ENCODE measurements at places on chromosomes 5 and 9. TPM values are rescaled to one million over a fixed set of nuclear protein-coding genes. Genes with fewer than 3 reads are reported as not detected.

GRCh38 chr9:114278881-114279570 lies 43.9 kb upstream of the ORM1 start:
- H3K36me3 ChIP-seq, result no peaks in the 10 kb centered on the region
- no peak for DNase-seq
- no peaks in the 10 kb centered on the region for H3K27me3 ChIP-seq
- no peak overlapping the region for H3K27ac ChIP-seq
- H3K4me3 ChIP-seq, result no peak overlapping the region

GRCh38 chr9:123353041-123353440 lies 3.0 kb upstream of the CRB2 start:
- peaks cover 6% of the 10 kb centered on the region for H3K27me3 ChIP-seq
- no peaks in the 10 kb centered on the region for H3K36me3 ChIP-seq
- H3K4me3 ChIP-seq, result no peak overlapping the region
- no peaks in the 10 kb centered on the region for H3K4me1 ChIP-seq
- no peak for DNase-seq
- H3K27ac ChIP-seq, result no peak overlapping the region

DNA sequence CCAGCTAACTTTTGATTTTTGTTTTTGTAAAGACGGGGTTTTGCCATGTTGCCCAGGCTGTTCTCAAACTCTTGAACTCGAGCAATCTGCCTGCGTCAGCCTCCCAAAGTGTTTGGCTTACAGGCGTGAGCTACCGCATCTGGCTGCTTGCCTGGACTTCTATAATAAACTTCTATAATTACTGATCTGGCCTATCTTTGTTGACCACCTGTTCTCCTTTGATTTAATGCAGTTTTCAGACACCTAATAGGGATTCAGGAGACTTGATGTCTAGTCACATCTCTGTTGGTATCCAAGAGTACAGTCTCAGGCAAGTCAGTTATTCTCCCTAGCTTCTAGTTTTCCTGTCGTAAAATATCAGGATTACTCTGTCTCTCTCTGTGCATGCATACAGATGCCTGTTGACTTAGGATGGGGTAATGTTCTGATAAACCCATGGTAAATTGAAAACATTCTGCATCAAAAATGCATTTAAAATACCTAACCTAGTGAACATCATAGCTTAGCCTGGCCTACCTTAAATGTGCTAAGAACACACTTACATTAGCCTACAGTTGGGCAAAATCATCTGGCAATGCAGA lies 51.5 kb upstream of the NR3C1 start:
- DNase-seq, result no peak
- H3K4me1 ChIP-seq, result no peaks in the 10 kb centered on the region
- H3K4me3 ChIP-seq, result no peak overlapping the region
- no peaks in the 10 kb centered on the region for H3K27me3 ChIP-seq
- H3K36me3 ChIP-seq, result no peaks in the 10 kb centered on the region

- H3K27me3 ChIP-seq, result peaks cover 21% of the 10 kb centered on the region
- peaks cover 10% of the 10 kb centered on the region for H3K4me1 ChIP-seq
- no peak overlapping the region for H3K4me3 ChIP-seq
- H3K36me3 ChIP-seq, result no peaks in the 10 kb centered on the region
- H3K27ac ChIP-seq, result no peak overlapping the region
Observed at GRCh38 chr9:98993570-98993945, 49.9 kb downstream of the COL15A1 start.

- no peak overlapping the region for H3K27ac ChIP-seq
- no peaks in the 10 kb centered on the region for H3K27me3 ChIP-seq
- H3K4me1 ChIP-seq, result no peaks in the 10 kb centered on the region
- no peak for DNase-seq
- H3K36me3 ChIP-seq, result no peaks in the 10 kb centered on the region
Observed at GRCh38 chr9:119005162-119005561, 364.1 kb downstream of the BRINP1 start.

- H3K27ac ChIP-seq, result no peak overlapping the region
- DNase-seq, result no peak
- peaks cover 9% of the 10 kb centered on the region for H3K4me1 ChIP-seq
- H3K27me3 ChIP-seq, result no peaks in the 10 kb centered on the region
- H3K36me3 ChIP-seq, result no peaks in the 10 kb centered on the region
- H3K4me3 ChIP-seq, result no peak overlapping the region
Observed at GRCh38 chr5:97544240-97544639, 361.2 kb upstream of the RIOK2 start.

DNA sequence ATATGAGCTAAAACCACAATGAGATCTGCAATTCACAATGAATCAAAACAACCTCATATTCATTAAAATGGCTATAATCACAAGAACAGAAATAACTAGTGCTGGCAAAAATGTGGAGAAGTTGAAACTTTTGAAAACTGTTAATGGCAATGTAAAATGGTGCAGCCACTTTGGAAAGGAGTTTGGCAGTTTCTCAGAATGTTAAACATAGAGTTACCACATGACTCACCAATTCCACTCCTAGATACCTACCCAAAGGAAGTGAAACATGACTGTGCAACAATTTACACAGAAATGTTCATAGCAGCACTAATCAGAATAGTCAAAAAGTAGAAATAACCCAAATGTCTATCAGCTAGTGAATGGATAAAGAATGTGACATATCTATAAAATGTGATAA lies 862.2 kb downstream of the DTWD2 start:
- no peak overlapping the region for H3K4me3 ChIP-seq
- H3K27ac ChIP-seq, result no peak overlapping the region
- no peak for DNase-seq
- H3K36me3 ChIP-seq, result no peaks in the 10 kb centered on the region
- H3K27me3 ChIP-seq, result no peaks in the 10 kb centered on the region
- no peaks in the 10 kb centered on the region for H3K4me1 ChIP-seq

DNA sequence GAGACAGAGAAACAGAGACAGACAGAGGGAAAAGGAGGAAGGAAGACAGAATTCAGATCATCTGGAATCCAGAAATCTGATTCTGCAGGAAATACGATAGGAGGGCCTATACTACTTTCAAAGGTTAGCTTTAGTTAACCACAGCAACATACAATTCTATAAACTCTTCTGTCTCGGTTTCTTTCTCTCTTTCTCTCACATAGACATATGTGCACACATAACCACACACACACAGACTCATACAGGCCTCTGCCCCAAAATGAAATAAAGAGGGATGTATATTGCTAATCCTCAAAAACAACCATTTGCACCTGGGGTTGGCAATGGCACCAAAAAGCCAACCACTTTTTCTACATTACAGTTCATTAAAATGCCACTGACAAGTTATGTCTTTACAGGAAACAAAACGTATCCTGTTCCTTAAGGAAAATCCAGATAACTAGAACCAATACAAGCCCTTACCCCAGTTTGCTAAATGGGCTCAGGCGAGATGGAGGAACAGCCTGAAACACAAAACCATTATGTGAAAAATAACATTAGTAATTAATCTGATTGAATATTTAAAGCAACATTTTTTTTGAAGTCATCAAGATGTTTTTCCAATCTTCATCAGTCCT lies 372.3 kb upstream of the CCNH start:
- no peaks in the 10 kb centered on the region for H3K4me1 ChIP-seq
- DNase-seq, result no peak
- no peak overlapping the region for H3K27ac ChIP-seq

DNA sequence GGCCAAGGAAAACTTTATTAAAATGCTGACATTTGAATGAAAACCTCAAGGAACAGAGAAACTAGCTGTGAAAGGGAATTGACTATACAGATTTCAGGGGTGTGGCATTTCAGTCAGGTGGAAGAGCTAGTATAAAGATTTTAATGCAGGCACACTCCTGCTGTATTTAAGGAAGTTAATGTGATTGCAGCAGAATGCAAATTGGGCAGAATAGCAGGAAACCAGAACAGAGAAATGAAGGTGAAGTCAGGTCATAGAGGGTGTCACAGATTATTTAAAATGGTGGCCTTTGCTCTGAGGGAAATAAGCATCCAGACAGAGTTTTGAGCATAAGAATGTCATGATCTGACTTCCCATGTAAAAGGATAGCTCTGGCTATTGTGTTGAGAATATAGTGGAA lies 898.1 kb upstream of the WWC1 start:
- DNase-seq, result no peak
- H3K4me1 ChIP-seq, result no peaks in the 10 kb centered on the region
- no peak overlapping the region for H3K27ac ChIP-seq
- H3K4me3 ChIP-seq, result no peak overlapping the region
- no peaks in the 10 kb centered on the region for H3K27me3 ChIP-seq

DNA sequence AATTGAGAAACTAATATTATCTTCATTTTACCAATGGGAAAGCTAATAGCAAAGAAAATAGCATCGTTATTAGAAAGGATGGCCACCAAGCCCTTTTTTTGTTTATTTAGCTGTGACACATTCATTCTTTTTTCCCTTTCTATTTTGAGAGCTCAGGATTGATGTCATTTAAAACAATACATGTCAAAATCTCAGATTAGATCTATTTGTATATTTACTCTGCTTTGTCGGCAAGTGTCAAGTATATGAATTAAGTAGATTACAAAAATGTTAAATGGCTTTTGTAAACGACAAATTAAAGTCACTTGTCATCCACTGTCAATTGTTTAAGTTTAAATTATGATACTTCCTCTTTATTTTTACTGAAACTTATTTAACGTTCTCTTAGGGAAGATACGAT lies 118.9 kb downstream of the PAM start:
- no peaks in the 10 kb centered on the region for H3K27me3 ChIP-seq
- H3K4me3 ChIP-seq, result no peak overlapping the region
- H3K36me3 ChIP-seq, result peaks cover 9% of the 10 kb centered on the region
- H3K27ac ChIP-seq, result no peak overlapping the region
- DNase-seq, result no peak

- H3K27ac ChIP-seq, result no peak overlapping the region
- peak overlapping the region; percentile 22 for H3K4me3 ChIP-seq
- no peak for DNase-seq
- H3K4me1 ChIP-seq, result peaks cover 60% of the 10 kb centered on the region
- H3K36me3 ChIP-seq, result peaks cover 20% of the 10 kb centered on the region
Observed at GRCh38 chr5:75048457-75048953, 3.9 kb downstream of the GCNT4 start.

DNA sequence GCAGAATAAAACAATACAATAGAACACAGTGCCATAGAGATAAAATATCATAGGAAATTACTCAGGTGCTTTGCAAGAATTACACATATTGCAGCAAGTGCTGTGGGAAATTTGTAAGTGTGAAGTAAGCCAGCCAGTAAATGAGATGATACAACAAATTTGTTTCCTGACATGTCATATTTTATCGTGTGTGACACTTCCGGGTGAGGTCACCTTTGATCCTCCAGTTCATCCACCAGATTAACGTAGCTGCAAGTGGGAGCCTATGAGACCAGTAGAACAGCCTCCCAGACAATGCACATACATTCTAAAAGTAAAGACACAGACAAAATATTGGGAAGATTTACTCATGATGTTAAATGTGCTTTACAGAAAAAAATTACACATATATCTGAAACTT lies 72.2 kb downstream of the PRDM9 start:
- no peak for DNase-seq
- H3K4me3 ChIP-seq, result no peak overlapping the region
- no peaks in the 10 kb centered on the region for H3K4me1 ChIP-seq
- no peak overlapping the region for H3K27ac ChIP-seq
- H3K36me3 ChIP-seq, result no peaks in the 10 kb centered on the region

DNA sequence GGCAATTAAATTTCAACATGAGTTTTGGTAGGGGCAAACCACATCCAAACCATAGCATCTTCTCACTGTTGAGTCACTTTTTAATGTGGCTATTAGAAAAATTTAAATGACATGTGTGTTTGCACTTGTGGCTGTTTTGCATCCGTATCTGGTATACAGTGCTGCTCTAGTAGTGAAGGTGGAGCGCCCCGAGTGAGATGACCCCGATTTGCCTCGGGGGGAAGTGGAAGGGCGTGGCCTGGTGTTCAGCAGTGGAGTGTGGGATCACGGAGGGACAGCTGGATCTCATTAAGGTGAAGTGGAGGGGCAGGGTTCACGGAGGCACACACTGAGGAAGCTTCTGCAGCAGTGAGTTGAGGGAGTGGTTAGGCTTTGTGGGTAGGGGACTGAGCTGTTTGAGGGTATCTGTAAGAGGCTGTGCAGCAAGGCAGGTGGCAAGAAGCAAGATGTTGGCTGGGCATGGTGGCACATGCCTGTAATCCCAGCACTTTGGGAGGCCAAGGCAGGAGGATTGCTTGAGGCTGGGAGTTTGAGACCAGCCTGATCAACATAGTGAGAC lies 6.2 kb upstream of the GMCL2 start:
- no peak for DNase-seq
- no peaks in the 10 kb centered on the region for H3K36me3 ChIP-seq
- no peak overlapping the region for H3K4me3 ChIP-seq
- peaks cover 14% of the 10 kb centered on the region for H3K4me1 ChIP-seq
- H3K27ac ChIP-seq, result no peak overlapping the region

GRCh38 chr5:39430461-39430860 lies 5.7 kb upstream of the DAB2 start:
- H3K27me3 ChIP-seq, result peaks cover 25% of the 10 kb centered on the region
- H3K4me1 ChIP-seq, result no peaks in the 10 kb centered on the region

DNA sequence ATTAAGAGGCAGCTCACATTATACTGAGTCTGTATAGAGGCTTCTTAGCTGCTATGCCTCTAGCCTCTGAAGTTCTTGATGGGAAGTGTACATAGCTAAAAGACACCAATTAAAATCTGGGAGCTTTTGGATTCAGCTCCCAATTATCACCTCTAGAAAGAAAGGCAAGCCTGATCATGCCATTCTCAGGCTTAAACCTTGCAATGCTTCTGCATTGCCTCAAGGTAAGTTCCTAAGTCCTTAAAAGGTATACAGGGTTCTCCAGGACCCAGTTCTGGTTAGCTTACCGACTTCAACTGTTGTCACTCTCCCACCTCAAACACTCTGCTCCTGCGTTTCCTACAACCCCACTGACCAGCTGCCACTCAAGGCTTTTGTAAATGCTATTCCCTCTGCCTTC lies 17.5 kb upstream of the CCL28 start:
- DNase-seq, result no peak
- no peak overlapping the region for H3K4me3 ChIP-seq
- H3K27me3 ChIP-seq, result no peaks in the 10 kb centered on the region
- no peak overlapping the region for H3K27ac ChIP-seq

DNA sequence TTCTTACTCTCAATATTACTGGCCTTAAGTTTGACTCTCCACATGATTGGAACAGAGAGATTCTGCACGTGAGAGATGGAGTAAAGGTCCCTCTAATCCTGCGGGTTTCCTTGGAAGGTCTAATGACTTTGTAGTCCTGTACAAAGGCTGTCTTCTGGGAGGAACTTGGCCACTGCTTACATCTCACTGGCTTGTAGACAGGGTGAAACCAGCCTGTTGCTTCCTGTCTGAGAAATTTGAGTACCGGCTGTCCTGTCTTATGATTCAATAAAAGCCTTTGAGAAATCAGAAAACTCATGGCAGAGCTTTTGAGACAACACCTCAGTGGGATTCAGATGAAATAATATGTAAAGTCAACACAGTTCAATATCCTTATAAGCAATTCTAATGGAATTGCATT lies 43.0 kb downstream of the IL31RA start:
- H3K36me3 ChIP-seq, result no peaks in the 10 kb centered on the region
- H3K4me3 ChIP-seq, result no peak overlapping the region
- DNase-seq, result no peak
- H3K4me1 ChIP-seq, result peaks cover 14% of the 10 kb centered on the region

Gene PRDM9
- total RNA-seq, result not detected

Gene KIF3A
- 19.3 TPM for total RNA-seq
